DMS53 (cell line): ENCODE measurements at places on chromosomes 11 and 22.

- no peak for DNase-seq
Observed at GRCh38 chr11:33695051-33695566, 5.5 kb downstream of the C11orf91 start.

DNA sequence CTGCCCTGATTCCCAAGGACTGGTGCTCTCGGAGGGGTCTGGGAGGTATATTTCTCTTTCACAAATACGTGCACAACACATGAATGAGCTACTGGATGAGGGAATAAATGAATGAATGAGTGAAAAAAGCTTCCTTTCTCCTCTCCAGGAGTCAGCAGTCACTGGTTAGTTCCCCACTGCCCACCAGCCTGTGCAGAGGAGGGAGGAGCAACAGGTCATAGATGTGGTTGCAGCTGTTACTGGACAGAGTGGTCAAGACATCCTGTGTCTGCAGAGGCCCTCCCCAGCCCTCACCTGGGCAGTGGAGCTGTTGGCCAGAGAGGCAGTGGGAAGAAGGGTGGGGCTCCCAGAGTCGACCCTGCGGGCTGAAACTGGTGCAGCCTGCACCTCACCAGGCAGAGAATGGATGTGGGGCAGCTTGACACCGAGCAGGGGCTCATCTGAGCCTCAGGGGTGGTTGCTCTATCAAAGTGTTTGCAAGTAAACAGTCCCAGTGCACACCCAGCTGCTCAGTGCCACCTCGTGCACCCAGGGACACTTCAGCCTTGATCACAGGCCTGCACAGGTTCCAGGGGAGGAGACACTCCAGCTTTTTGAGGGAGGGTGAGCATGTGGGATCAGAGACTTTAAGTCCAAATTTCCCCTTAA is 1.4 kb upstream of the VPREB1 start:
- peak; percentile 53 for DNase-seq

GRCh38 chr11:22832315-22833015 is 2.9 kb upstream of the SVIP start:
- DNase-seq = peak; percentile 43

DNA sequence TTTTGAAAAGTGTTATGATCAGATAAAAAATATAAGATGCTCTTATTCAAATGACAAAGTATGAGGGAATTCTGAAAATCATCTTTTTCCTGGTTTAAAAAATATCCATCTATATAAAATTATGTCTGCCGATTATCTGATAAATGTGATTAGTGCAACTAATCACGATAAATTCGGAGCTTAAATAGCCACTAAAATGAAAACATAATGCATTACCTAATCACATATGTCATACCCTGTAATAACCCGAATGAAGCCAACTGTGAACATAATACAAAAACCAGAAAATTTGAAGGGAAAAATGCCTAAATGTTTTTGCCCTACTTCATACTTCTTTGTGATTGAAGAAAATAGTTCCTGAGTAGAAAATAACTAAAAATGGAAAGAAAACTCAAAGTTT is 808.4 kb upstream of the LUZP2 start:
- no peak for DNase-seq

GRCh38 chr11:93728792-93729128 is 12.5 kb downstream of the TAF1D start:
- DNase-seq = peak; percentile 48

DNA sequence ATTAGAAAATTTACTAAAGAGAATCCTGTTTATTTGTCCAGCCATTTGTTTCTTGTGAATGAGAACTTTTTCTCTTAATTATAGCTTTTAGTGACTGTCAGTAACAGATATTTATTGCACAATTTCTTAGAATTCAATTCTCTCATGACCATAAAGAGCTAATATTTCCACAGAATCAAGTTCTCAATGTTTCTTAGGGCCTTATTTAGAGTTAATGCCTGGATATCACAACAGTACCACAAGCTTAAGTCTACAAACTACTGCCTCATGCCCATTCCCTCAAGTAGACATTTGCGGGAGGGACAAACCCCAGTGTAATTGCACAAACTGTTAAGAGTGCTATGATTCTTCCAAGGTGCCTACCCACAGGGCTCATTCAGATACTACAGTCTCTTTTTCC is 199.7 kb upstream of the POU2AF2 start:
- no peak for DNase-seq

GRCh38 chr11:130167146-130167545 is 7.6 kb downstream of the ST14 start:
- DNase-seq = no peak

GRCh38 chr22:20569059-20570058 is 61.9 kb downstream of the MED15 start:
- DNase-seq = no peak

- DNase-seq = no peak
Observed at GRCh38 chr22:46000081-46001027, 23.4 kb upstream of the WNT7B start.

- no peak for DNase-seq
Observed at GRCh38 chr22:23396362-23397007, 183.6 kb downstream of the IGLL1 start.

- DNase-seq = peak; percentile 38
Observed at GRCh38 chr11:86801364-86801763, 1.0 kb downstream of the PRSS23 start.

GRCh38 chr11:119991022-119991404 is 146.9 kb downstream of the TRIM29 start:
- DNase-seq = no peak

- no peak for DNase-seq
Observed at GRCh38 chr22:30940685-30941362, 27.8 kb downstream of the MORC2 start.

GRCh38 chr11:78228467-78228866 is 39.7 kb downstream of the USP35 start:
- peak; percentile 95 for DNase-seq

DNA sequence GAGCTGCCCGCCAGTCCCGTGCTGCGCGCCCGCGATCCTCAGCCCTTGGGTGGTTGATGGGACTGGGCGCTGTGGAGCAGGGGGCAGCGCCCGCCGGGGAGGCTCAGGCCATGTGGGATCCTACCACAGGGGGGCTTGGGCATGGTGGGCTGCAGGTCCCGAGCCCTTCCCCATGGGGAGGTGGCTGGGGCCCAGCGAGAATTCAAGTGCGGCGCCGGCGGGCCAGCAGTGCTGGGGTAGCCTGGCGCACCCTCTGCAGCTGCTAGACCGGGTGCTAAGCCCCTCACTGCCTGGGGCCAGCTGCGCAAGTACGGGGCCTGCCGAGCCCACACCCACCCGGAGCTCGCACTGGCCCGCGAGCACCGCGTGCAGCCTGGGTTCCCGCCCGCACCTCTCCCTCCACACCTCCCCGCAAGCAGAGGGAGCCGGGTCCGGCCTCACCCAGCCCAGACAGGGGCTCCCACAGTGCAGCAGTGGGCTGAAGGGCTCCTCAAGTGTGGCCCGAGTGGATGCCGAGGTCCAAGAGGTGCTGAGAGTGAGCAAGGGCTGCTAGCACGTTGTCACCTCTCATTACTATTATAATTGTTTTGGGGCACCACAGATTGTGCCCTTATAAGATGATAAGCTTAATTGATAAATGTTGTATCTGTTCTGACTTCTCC is 333.2 kb downstream of the CASP12 start:
- no peak for DNase-seq

- DNase-seq = no peak
Observed at GRCh38 chr11:59660621-59661020, 8.2 kb downstream of the PATL1 start.

DNA sequence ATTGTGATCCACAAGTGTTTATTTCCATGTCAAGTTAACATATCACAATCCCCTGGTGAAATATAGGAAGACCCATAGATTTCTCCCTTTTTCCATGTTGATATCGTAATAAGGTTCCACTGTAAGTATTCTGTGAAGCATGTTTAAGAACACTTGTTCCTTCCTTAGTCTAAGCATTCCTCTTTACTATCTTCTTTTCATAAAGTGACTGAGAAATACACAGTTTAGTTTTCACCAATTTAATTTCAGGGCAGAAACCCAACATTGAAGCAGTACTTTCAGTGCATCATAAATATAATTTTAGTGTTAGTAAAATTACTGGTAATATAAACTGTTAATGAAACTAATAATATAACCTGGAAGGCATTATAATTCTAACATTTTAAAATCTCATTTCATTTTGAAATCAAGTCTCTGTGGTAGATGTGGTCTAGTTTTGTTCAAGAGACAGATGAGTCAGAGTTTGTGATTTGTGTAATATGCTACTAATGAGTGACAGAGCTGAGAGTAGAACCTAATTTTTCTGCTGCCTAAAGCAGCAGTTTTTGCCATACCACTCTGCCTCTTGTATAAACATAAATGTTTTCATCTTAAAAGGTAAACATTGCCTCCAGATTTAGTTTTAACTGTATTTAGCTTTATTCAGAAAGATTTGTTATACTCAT is 79.4 kb downstream of the ATM start:
- DNase-seq = no peak

DNA sequence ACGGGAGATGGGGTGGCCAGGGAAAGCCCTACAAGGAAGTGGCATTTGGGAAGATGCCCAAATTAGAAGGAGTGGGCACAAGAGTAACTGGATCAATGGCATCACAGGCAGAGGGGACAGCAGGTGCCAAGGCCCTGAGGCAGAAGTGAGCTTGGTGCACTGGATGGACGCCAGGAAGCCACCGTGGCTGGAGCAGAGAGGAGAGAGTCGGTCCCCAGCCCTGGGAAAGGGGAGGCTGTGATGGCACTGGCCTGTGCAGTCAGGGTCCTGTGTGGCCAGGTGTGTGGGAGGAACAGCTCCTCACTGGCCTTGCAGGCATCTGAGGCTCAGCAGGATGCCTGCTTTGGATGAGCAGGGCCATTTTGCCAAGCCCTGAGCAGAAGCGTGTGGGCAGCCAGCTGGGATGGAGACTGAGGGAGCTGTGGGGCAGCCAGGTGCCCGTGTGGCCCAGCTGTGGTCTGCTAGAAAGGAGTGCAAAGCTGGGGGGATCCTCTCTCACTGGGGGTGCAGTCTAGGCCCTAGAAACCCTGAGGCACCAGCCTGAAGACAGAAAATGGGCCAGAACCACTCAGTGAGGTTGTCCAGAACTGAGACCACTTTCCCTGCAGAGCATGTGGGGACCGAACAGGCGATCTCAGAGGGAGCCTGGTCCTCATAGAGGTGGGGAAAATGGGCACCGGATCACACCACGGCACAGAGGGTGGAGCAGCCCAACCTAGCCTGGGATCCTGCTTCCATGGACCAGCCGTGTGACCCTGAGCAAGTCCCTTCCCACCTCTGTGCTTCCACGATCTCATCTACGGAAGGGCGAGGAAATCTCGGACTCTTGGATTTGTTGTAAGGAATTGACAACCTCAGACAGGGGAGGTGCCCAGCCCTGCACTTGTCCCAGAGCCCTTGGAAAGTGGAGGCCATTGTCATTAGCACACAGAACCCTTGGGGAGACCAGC is 78.6 kb upstream of the RTL6 start:
- peak; percentile 10 for DNase-seq

DNA sequence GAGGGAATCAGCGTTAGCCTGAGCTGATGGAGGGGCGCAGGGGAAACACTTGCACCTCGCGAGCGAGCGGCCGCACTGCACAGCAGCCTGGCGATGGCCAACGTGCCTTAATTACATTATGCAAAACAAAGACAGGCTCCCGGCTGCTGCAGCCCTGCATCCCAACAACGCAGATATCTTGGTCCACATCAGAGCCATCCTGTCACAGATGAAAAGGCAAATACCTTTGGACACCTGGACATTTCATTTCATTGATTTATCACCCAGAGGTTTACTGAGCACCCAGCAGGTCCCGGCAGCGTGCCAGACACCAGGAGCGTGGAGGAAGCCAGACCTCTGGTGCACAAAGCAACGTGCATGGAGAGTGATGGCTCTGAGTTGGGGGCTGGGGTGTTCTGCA is 843.0 kb downstream of the TBC1D22A start:
- DNase-seq = no peak

- DNase-seq = no peak
Observed at GRCh38 chr22:24285245-24285644, 14.6 kb downstream of the SPECC1L start.

- no peak for DNase-seq
Observed at GRCh38 chr22:45717789-45718188, 46.2 kb downstream of the ATXN10 start.

- DNase-seq = no peak
Observed at GRCh38 chr22:28072066-28072465, 153.0 kb upstream of the PITPNB start.

DNA sequence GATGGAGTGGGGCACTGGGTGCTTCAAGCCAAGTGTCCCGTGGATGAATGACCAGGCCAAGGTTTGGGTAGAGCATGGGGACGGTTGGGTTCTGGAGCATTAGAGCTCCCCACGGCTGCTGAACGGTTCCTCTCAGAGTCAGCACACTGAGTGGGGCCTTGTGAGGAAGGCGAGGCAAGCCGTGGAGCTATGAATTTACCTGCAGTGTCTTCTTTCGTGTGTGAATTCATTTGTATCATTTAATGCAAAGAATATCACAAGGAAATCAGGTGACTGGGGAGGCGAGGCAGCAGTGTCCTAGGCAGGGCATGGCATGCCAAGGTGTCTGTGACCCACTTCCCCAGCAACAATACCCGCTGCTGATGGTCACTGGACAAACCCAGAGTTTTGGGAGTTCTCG is 343.5 kb upstream of the B3GAT1 start:
- no peak for DNase-seq

GRCh38 chr11:64762674-64763525 is 3.1 kb upstream of the PYGM start:
- DNase-seq = peak; percentile 62

- DNase-seq = no peak
Observed at GRCh38 chr11:63146581-63146980, 2.6 kb upstream of the SLC22A24 start.

- DNase-seq = no peak
Observed at GRCh38 chr11:82270870-82271269, 462.8 kb downstream of the FAM181B start.

GRCh38 chr11:79670882-79671281 is 230.1 kb upstream of the TENM4 start:
- no peak for DNase-seq

GRCh38 chr11:124769806-124770774 is 8.0 kb upstream of the ESAM start:
- peak; percentile 10 for DNase-seq

- DNase-seq = peak; percentile 37
Observed at GRCh38 chr11:6655020-6655789, 404 bp downstream of the DCHS1 start.

- DNase-seq = peak; percentile 89
Observed at GRCh38 chr11:120235024-120235628, 4.8 kb upstream of the POU2F3 start.

DNA sequence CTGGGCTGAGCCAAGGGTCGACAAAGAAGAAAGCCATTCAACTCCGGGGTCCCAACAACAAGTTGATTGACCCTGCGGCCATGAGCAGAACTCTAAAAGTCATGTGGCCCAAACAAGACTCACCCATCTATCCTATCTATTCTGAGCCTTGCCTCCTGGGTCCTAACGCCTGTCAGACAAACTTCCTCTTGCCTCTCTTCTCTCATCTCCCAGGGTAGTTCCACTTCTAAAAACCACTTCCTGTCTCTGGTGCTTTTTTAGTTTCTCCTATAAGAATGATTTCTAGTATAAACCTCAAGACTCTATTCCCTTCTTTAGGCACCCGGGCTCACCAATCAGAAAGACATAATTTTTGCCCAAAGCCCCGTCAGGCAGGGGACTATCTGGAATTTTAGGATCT is 530.2 kb downstream of the DLG2 start:
- DNase-seq = no peak
